Left colon (tissue), 2 donors: ENCODE measurements at places on chromosomes 4 and X. TPM values are rescaled to one million over a fixed set of nuclear protein-coding genes. Genes with fewer than 3 reads are reported as not detected.

DNA sequence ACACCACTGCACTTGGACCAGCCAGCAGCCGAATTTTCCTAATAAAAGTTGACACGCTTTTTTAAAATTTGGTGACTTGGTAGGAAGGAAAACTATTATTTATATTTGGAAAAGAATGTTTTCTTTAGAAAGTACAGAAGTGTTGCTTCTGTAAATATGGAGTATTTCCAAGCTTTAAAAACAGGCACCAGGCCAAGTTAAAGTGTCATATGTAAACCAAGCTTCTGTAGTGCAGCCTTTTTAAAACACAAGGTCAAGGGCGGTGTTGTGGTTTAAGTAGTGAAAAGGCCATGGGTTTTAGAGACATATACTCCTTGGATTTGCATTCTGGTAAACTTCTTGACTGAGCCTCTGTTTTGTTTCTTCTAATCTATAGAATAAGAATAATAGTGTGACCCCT lies 62.7 kb downstream of the TRIM2 start:
- no peak for DNase-seq

GRCh38 chr4:64538219-64538618 lies 129.0 kb upstream of the TECRL start:
- DNase-seq: no peak

- no peak for DNase-seq
Observed at GRCh38 chrX:142637206-142637605, 388.5 kb upstream of the SPANXN4 start.

DNA sequence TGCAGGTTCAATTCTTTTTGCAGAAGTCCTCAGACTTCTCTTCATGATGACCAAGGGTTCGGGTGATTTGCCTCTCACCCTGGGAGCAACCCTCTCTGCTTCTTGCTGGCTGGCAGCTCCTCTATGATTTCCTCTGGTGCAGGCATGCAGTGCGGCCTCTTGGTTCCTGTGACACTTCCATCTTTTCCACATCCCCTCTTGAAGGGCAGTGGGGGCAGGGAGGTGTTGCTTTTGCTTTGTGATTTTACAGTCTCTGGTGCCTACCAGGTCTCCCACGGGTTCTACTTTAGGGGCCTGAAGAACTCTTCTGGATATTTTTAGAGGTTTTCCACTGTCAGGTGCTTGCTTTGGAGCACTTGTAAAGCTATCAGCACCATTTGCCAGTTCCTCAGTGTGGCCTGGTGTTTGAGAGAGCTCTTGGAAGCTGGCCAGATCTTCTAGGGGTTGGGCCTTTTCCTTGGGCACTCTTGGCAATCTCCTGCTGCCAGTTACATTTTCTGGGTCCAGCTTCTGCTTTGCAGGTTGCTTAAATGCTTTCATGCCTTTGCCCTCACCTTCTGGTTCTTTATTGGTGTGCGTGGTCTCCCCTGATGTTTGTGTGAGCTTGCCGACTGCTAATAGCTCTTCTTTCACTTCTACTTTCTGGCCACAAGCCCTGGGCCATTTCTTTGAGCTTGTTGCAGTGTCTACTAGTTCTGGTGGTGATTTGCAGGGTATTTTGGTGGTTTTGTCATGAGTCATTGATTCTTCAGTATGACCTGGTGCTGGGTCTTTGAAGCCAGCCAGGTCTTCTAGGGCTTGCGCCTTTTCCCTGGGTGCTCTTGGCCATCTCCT lies 11.5 kb upstream of the CHST7 start:
- DNase-seq: no peak

DNA sequence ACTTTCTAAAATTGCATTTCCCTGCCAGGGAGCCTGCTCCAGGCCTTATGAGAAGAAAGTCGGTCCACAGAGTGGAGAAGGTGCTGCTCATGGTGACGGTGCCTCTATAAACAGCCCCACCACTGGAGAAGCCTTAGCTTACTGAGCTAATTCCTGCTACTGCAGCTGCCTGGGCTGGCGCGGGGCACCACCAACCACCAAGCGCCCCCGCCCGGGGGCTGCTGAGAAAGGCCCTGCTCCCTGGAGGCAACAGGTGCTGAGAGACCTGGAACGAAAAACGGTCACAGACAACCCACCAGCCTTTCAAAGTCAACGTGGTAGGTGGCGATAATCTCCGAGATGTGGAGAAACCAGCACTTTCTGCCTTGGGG lies 2.9 kb downstream of the HCFC1 start:
- DNase-seq: no peak

DNA sequence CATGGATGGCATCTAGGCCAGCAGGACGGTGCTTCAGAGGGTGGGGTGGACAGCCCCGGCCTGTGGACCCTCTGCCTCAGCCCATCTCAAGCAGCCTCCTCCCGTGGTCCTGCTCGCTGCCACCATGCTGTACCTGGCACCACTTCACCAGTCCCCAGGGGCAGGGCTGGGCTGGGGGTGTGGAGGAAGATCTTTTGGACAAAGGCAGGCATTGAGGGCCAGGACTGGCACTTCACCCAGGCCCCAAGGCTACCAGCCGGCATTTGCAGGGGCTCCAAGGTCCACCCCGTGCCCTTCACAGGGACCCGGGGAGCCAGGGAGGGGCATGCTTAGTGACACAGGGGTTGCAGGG lies 713 bp downstream of the PLXNB3 start:
- peak; percentile 23 for DNase-seq

DNA sequence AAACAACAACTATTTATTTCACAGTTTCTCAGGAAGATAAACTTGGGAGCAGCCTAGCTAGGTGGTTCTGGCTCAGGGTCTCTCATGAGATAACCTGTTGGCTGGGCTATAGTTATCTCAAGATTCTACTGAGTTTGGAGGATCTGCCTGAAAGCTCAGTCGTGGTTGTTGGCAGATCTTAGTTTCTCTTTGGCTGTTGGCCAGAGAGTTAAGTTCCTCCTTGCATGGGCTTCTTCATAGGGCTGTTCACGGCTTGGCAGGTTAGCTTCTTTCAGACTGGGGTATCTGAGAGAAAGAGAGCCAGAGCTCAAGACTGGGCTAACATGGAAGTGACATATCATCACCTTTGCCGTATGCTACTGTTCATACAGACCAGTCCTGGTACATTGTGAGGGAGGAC lies 28.7 kb downstream of the SEC24B start:
- no peak for DNase-seq

DNA sequence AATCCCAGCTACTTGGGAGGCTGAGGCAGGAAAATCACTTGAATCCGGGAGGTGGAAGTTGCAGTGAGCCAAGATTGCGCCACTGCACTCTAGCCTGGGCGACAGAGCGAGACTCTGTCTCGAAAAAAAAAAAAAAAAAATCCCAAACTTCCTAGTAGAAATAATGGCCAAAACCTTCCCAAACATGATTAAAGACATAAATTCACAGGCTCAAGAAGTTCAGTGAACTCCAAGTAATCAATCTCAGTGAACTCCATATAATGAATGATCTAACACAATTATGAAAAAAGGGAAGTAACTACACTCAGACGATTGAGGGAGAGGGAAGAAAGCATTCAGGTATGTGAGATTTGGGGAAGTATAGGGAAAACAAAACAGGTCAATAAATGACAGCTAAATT lies 6.5 kb downstream of the FUNDC1 start:
- DNase-seq: no peak

DNA sequence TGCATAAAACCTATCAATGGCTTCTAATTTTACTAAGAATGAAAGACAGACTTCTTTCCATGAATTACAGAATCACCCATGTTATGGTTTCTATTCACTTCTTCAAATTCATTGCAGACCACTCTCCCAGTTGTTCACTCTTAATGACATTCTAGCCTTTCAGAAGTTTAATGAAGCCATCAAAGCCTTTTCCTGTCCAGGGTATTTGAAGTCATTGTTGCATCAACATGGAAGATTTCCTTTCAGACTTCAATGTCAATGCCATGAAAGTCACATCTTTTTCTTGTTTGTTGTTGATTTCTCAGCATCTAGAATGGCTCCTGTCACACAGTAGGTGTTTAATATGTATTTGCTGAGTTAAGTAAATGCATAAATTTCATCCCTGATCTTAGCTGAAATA lies 48.1 kb upstream of the ARSJ start:
- DNase-seq: no peak

MUC7 gene
- not detected for total RNA-seq

L1CAM gene
- total RNA-seq: 8.8 TPM

SSX4B gene
- total RNA-seq: not detected

HERC5 gene
- 1.7 TPM for total RNA-seq

CXCL10 gene
- total RNA-seq: 3.2 TPM
